Fibroblast of the aortic adventitia (primary cell): ENCODE measurements at places on chromosomes 1 and 21. TPM values are rescaled to one million over a fixed set of nuclear protein-coding genes. Genes with fewer than 3 reads are reported as not detected.

HES3 gene
- total RNA-seq: not detected in 2 replicates

ADGRB2 gene
- 7.9 and 11.3 TPM in 2 replicates for total RNA-seq

OR2C3 gene
- not detected in 2 replicates for total RNA-seq

S100A12 gene
- not detected in 2 replicates for total RNA-seq

YRDC gene
- total RNA-seq: 3.1 and 8.9 TPM in 2 replicates

FAM163A gene
- total RNA-seq: not detected in 2 replicates

GJB3 gene
- not detected in 2 replicates for total RNA-seq

OR2L3 gene
- total RNA-seq: not detected in 2 replicates

KDF1 gene
- total RNA-seq: not detected in 2 replicates

CDC7 gene
- total RNA-seq: 3.8 and 15.5 TPM in 2 replicates

GPR37L1 gene
- not detected in 2 replicates for total RNA-seq

NBPF8 gene
- 6.1 and 9.5 TPM in 2 replicates for total RNA-seq

TGFB2 gene
- 0.82 and 13.5 TPM in 2 replicates for total RNA-seq

TNNI3K gene
- 1.6 TPM in 1 of 2 replicates, not detected in the other for total RNA-seq

CAMK2N1 gene
- total RNA-seq: 5.2 and 28.5 TPM in 2 replicates
